MG63 (cell line): ENCODE measurements at places on chromosomes 2 and 18. TPM values are rescaled to one million over a fixed set of nuclear protein-coding genes. Genes with fewer than 3 reads are reported as not detected.

- no peak for DNase-seq
These were observed 249.8 kb downstream of the CYP26B1 start for GRCh38 chr2:71897836-71898235.

GRCh38 chr18:42458226-42458625 is 503.2 kb downstream of the PIK3C3 start:
- DNase-seq, result no peak

DNA sequence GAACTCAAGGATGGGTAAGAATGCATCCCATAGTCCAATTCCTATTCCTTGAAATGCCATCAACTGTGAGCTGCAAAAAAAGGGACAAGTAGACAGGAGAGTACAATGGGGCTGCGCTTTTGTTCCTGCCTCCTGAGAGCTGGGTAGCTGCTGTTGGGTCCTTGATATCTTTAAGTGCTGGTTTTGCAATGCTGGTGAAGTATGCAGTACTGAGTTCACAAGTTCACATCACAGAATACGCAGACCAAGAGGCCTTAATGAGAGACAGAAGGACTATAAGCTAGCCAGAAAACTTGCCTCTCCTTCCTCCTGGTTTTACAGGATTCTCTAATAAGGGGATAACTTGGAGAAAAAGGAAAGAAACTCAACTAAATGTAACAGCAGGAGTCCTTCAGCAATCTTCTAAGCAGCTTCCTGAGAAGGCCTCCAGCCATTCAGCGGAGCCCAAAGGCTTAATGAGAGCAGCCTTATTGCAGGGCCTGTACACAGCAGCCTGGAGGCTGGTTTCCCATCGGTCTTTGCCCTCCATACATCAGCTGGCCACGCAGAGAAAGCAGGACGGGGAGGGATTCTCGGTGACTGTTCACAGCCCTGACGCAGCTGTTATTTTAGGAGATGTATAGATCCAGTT is 293.1 kb downstream of the CDCA7 start:
- no peak for DNase-seq

DNA sequence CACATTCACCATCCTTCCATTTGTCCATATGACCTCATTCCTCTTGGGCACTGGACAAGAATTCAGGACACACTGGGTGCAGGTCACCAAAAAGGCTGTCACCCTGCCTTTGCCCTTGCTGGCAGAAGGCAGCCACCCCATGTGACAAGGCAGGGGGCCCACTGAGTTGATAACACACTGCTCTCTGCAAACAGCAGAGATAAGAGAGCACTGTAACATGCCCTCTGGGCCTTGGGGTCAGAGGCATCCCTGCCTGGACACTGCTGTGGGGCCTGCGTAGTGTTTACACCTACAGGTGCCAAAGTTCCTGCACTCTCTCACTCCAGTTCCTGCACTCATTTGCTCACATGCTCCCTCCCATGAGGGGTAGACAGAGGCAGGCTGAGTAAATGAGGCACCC is 344.7 kb upstream of the TCF4 start:
- DNase-seq, result no peak

GRCh38 chr2:165872101-165872791 is 78.2 kb upstream of the GALNT3 start:
- DNase-seq, result no peak

DNA sequence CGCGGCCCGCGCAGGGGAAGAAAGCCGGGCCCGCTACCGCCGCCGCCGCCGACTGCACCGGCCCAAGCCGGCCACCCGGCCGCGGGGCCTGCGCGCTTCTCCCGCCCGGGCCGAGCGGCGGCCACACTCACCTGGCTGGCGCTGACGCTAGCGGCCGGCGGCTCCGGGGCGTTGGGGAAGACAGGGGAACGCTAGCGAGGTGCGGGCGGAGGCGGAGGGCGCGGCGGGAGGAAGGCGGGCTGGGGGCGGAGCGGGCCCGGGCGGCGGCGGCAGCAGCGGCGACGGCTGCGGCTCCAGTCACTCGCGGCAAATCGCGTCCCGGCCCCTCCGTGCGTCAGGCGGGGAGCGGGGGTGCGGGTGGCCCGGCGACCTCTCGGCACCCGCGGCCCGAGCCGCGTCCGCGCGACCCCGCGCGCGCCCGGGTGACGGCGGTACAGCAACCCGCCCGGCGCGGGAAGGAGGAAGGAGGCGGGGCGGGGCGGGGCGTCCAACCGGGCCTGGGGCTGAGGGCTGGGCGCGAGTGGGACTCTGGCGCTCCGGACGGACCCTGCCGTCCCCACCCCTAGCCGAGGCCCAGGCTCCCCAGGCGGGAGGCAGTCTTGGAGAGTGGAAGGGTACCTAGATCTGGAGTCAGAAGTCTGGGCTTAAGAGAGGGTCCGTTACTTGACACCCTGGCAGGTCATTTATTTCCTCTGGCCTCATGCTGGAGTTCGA is at the start of gene SESTD1:
TSS of gene SESTD1 (minus strand) at position 465 of the 714 bp plus-strand sequence. CDS start 72,991 bp downstream, outside the sequence.
- DNase-seq, result peak; percentile 72

DNA sequence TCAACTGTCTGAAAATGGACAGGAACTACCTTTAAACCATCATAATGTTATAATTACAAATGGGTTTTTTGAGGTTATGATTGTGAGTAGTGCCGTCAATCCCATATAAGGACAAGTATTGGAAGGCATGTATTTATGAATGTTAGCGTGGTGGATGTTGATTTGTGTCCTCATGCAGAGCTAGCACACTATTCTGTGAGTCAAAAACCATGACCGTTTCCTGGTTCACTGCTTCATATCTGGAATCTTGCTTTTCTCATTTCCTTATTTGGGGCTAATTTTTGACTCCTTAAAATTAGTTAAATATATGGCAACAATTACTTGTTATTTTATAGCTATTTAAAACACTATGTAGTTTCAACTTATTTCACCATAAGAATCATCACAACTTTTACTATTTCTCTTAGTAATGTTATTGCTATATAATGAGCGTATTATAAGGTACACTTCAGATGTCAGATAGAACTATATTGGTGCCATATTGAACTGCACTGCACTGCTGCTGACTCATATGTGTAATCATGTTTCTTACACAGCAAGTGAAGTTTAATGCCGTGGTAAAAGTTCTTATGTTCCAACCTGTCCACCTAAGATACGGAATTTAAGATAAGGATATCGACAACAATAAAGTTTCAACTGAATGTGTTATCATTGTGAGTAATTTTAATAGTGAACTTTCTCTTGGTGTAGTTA is 192.8 kb downstream of the PTGR3 start:
- DNase-seq, result no peak

- DNase-seq, result no peak
These were observed 58.2 kb upstream of the CD28 start for GRCh38 chr2:203648273-203648672.

GRCh38 chr2:148875387-148876051 is 492 bp downstream of the KIF5C start:
- DNase-seq, result peak; percentile 5

- DNase-seq, result peak; percentile 58
These were observed 109.0 kb downstream of the LAMA3 start for GRCh38 chr18:23798249-23798648.

DNA sequence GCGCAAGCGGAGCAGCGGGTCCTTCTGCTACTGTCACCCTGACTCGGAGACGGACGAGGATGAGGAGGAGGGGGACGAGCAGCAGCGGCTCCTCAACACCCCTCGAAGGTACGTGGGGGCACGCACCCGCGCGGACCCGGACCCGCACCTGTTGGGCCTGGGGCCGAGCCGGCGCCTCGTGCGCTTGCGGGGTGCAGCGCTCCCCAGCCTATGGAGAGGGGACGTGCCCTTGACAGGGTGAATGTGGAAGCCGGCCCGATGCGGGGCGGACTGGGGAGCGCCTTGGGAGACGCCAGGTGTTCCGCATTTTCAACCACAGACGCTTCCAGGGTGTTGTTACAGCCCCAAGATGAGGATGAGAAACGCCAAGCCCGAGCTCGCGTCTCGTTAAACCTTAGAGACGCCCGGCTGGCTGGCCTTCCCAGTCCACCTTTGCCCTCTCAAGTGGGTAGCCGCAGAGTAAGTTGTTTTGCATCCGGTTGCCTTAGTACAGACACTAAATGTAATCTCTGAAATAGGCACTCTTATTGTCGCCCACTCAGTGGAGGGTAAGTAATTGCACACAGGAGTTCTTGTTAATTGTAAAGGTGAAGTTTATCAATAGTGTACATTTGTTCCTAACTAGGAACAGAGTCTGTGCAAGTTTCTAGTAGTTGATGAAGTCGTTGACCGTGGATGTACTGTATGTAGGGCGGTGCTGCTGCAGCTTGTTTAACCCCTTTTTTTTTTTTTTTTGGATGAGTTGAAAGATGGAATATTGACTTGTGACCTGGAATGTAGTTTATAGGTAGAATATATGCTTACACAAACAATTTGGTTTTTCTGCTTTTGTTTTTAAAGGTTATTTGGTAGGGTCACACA is 815 bp downstream of the GMCL1 start:
- peak; percentile 21 for DNase-seq

- DNase-seq, result no peak
These were observed 71.1 kb upstream of the HPCAL1 start for GRCh38 chr2:10231551-10232085.

DNA sequence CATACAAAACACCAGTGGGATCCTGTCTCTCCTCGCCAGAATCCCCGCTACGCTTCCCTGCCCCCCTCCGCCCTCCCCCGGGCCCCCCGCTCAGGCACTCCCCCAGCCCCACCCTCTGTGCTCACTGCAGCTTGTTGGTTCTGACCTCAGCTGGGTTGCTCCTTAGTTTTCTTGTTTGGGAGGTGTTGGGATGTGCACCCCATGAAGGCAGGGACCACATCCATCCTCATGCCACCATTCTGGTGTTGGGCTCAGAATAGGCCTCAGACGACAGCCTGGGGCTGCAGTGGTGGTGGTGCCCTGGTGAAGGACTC is 4.6 kb downstream of the SNED1 start:
- DNase-seq, result no peak

DNA sequence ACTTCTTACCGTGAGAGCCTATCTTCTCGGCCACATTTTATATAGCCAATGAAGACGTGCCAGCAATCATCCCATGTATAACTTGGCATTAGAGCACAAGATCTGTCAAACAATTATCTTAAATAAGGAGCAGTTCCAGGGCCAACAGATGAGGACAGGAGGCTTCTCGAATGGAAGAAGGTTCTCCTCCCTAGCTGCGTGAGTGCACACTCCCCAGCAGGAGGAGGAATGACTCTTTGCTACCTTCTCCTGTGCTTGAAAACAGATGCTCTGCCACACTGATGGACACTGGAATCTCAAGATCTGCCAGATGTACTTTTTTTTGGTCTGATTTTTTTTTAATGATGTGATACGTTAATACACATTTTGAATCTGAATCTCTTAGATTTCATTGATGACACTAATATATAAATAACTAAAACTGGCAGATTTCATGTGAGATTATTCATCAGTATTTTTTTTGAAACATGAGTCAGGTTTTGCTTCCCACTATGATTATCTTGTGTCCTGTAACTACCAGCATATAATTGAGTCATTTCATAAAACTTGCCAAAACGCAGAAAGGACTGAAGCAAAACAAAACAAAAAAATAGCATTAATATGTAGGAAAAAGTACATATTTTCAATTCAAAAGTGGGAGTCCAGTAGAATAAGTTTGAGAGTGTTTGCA is 626 bp upstream of the VIT start:
- DNase-seq, result peak; percentile 73

GRCh38 chr2:132641819-132642218 is 28.2 kb downstream of the LYPD1 start:
- no peak for DNase-seq

- DNase-seq, result no peak
These were observed 32.3 kb downstream of the EMX1 start for GRCh38 chr2:72949642-72950041.

DNA sequence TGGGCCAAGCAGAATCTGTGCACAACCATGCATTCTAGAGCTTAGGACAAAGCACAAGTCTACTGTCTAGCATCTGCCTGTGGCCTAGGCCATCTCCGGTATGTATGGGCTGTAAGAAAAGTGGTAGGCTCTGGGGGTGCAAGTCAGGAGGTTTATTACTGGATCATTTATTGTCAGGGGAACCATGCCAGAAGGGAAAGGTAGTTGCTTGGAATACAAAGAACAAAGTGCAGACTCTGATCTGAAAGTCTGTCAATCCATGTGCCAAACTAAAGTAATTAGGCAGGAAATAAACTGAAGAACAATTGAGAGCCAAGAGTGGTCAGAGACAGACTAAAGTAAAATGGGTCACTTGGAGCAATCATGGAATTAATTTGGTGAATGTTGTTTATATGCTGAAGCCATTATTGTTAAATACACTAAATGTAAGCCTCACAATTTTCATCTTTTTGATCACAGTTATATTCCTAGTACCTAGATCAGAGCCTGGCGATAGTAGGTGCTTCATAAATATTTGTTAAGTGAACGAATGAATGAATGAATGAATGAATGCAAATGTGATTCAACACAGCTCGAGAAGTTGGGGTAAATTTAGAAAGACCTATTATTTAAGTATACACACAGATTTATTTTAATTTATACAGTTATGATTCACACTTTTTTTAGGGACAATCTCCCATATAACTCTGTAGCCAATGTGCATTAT is 260.7 kb upstream of the STON1 start:
- no peak for DNase-seq

DNA sequence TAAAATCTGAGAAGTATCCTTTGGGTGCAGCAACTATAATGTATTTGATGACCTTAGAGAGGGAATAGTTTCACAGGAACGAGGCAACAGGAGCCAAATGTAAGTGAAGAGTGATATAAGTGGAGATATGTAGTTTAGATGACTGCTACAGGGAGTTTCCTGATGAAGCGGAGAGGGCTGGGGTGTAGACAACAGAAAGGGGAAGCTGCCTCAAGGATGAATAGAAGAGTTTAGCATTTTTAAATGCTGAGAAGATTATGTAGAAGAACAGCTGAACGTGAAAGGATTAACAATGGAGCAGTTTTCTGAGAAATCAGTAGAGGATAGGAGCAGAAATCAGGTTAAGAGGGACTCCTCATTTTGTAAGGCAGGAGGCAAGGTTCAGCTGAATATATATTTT is 133.3 kb downstream of the LCLAT1 start:
- DNase-seq, result no peak

SH2D6 gene
- total RNA-seq, result 0.76 and 1.2 TPM in 2 replicates

MERTK gene
- total RNA-seq, result 0.23 TPM in 1 of 2 replicates, not detected in the other

NFATC1 gene
- total RNA-seq, result 4.5 and 6.9 TPM in 2 replicates

PSMA8 gene
- 0.23 TPM in 1 of 2 replicates, not detected in the other for total RNA-seq

TEKT4 gene
- total RNA-seq, result not detected in 2 replicates

MEP1B gene
- total RNA-seq, result 0.20 TPM in 1 of 2 replicates, not detected in the other

LRRC30 gene
- not detected in 2 replicates for total RNA-seq

MSH6 gene
- total RNA-seq, result 55.0 and 63.8 TPM in 2 replicates

ACTG2 gene
- not detected in 2 replicates for total RNA-seq

CREG2 gene
- not detected in 2 replicates for total RNA-seq

POTEC gene
- not detected in 2 replicates for total RNA-seq

UGT1A9 gene
- total RNA-seq, result not detected in 2 replicates

SIX3 gene
- total RNA-seq, result not detected in 2 replicates
